ENCODE measurements at places on chromosomes 3 and 15.
A peak's percentile ranks its signal among the peaks of the same experiment; 100 is the strongest.

DNA sequence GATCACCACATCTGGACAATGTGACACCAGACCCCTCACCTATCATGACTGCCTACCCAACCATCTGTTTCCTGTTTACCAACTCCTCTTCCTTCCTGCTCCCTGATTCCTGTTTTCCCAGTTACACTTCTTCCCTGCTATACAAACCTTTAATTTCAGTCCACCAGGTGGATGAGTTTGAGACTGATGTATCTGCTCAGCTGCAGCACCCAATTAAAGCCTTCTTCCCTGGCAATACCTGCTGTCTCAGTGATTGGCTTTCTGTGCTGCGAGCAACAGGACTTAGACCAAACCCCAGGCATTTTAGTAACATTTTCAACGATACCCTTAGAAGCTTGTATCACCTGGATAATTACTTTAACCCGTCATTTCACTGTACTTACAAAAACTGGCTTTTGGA, 968.2 kb upstream of the NR2F2 start:
- DNase-seq, result no peak

DNA sequence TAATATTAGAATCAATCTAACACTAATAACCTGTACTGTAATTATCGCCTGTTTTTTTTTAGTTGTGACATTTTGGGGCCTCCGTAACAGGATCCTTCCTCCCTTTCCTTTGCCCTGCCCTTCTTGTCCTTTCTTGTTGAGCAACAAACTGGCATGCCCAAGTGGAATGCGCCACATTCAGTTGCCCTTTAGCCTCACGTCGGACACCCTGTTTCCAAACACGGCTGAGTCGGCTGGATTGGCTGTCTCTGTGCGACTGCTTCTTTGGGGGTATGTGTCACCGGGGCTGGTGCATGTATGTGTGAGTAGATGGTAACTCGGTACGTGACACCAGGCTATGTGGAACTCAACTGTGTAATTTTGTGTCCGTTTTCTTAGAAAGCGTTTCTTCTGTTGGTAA, 24.1 kb downstream of the TRAK1 start:
- DNase-seq, result no peak

DNA sequence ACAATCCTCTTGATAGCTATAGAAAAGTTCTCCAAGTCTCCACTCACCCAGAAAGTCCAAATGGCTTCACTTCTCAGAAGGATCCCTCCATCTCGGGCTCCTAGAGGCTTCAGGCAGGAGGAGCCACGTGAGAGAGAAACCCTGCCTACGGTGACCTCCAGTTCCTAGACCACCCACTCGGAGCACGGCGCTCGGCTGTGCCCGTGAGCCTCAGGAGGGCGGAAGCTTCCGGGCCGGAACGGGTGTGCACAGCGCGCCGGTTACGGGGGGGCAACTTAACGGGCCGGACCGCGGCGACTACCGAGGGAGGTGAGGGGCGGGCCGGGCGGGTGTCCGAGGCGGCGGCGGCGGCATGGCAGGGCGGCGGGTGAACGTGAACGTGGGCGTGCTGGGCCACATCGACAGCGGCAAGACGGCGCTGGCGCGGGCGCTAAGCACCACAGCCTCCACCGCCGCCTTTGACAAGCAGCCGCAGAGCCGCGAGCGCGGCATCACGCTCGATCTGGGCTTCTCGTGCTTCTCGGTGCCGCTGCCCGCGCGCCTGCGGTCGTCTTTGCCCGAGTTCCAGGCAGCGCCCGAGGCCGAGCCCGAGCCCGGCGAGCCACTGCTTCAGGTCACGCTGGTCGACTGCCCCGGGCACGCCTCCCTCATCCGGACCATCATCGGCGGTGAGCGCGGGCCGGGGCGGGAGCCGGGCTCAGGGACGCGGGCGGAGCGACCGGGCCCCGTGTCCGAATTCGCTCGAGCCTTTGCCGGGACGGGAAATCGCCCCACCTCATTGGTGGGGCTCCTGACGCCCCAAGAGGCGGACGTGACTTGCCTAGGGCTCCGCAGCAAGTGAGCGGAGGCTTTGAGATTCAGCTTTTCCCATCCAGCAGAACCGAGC, at the start of gene EEFSEC:
Gene EEFSEC, plus strand, starts transcription at position 326 of the 886 bp plus-strand sequence. Its CDS starts 27 bp downstream, at position 353.
- DNase-seq, result peak; percentile 76

- DNase-seq, result no peak
Observed at GRCh38 chr3:140924097-140924873, 17.4 kb upstream of the SLC25A36 start.

DNA sequence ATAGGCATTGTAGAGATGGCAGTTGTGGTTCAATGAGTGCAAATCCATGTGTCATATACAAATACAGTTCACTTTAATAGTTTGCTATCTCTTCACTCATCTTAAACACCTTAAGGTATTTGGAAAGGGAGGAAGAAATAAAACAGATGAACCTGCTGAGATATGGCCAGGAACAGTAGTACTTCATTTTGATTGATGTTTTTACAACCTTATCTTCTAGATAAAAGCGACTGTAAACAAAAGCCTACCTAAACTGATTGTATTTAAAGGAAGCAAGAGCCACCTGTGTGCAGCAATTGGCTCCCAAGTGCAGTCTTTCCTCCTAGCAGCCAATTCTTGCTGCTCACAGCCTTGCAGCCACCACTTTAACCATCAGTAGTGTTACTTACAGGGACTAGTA, 217.7 kb downstream of the CDIN1 start:
- DNase-seq, result no peak

GRCh38 chr3:79027593-79027992, 740.2 kb downstream of the ROBO1 start:
- no peak for DNase-seq

GRCh38 chr15:94162939-94163338, 68.4 kb upstream of the MCTP2 start:
- DNase-seq, result no peak

- DNase-seq, result no peak
Observed at GRCh38 chr15:26224266-26224665, 361.1 kb upstream of the ATP10A start.

DNA sequence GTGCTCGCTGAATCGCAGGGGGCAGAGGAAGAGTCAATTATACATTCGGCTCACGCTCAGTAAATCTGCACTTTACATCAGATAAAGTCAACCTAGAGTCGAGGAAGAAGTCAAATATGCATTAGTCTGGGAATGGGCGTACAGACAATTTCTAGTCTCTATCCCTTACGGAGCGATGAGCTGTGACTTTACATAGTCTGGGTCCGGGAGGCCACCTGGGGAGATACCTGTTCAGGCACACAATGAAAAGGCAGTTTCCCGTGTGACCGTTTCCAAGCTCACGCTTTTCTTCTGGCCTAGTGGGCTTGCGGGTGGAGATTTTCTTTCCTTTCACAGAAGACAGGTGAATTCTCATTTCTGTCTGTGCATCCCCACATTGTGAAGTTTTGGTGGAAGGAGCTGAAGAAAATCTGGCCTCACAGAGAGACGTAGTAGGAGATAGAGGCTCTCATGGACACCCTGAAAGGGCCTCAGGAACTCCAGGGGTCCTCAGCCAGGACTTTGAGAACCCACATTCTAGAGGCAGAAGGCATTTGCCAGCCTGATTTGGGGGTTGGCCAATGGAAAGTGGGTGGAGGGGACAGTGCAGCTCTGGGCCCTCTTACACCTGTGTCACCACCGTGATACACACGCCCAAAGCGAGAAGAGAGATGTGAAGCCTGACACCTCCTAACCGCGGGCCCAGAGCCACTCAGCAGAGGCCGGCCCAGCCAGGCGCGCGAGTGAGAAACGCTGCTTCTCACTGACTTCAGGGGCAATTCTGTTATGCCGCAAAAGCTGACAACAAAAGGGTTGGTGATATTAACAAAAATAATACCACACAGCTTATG, 10.7 kb upstream of the OCA2 start:
- no peak for DNase-seq

DNA sequence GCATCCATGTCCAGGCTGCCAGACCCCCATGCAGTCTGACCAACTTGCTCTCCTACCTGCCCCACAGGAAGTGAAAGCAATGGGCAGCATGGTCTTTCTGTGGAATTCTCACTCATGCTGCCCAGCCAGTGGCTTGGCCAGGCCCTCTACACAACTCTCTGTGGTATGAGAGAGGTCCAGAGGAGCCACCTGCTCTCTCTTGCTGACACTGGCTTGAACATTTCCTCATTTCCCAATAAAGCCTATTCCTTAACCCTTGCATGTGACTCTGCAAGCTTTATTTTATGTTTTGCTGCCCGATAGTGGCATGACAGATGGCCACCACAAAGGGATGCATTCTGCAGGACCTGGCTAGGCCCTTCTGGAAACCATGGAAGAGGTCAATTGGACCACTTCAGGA, 53.8 kb downstream of the CCR1 start:
- no peak for DNase-seq
